ENCODE measurements at places on chromosomes 5 and 9.

DNA sequence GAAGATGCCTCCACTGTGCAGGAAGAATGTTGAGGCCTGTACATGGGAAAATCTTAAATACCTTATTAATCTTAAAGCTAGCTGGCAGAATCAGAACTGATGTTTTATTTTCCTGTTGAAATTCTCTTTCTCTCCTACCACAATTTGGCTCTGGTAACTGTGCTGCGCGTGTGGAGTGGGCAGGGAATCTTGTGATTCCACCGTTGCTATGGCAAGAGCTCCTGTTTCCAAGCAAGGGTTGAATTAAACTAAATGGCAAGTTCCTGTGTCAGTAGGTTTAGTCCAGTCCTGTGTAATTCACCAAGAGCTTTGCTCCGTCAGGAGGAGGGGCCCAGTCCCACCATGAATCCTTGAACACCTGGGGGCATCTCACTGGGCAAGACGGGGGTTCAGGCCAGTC lies 36.4 kb downstream of the NXNL2 start:
- DNase-seq, result no peak

- no peak for DNase-seq
These were observed 1.1 kb upstream of the PLEKHG4B start for GRCh38 chr5:90590-91547.

- no peak for DNase-seq
These were observed 4.8 kb downstream of the IRX1 start for GRCh38 chr5:3600106-3601060.

DNA sequence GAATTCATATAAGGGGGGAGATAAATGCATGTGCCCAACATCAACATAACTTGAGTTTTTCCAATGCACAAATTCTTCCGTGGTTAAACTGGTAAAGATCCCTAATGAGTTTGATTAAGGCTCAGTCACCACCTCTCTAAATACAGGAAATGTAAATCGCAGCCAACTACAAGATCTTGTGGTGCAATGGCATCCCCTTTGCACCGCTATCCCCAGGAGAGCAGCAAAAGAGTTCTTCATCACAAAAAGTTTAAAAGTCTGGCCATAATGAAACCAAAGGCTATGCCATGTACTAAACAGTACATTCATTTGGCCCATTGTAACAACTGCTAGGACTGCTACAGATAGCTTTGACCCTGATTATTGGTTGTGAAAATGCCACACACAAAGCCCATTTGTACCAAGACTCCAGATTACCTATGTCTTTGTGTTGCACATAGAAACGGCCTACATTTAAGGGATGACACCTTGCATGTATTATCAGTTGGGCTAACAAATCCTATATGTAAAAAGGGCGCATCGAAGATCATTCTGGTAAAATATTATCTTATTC lies 44.5 kb downstream of the ZNF608 start:
- no peak for DNase-seq

GRCh38 chr5:36059571-36060419 lies 6.9 kb downstream of the UGT3A2 start:
- DNase-seq, result no peak
